ENCODE measurements at places on chromosomes 1 and 21.

DNA sequence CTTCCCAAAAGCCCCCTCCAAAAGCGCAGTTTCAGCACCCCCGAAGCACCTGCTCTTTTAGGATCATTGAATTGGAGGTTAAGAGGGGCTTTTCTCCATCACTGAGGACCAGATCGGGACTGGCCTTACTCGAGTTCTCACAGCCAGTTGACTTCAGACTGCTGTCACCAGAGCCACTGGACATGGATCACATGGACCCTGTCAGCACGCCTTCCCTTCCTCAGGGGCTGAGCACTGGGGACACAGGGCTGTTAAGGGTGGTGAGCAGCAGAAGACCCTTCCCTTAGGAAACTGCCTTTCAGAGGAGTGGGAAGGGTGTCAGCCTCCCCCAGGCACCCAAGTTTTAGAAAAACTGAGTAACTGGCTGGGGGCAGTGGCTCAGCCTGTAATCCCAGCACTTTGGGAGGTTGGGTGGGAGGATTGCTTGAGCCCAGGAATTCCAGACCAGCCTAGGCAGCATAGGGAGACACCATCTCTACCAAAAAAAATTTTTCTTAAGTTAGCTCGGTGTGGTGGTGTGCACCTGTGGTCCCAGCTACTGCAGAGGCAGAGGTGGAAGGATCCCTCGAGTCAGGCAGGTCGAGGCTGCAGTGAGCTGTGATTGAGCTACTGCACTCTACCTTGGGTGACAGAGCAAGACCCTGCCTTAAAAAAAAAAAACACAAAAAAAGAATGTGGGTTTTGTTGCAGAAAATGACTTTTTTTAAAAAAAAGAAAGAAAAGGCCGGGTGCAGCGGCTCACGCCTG lies 584 bp upstream of the FGR start:
- no peak for DNase-seq

DNA sequence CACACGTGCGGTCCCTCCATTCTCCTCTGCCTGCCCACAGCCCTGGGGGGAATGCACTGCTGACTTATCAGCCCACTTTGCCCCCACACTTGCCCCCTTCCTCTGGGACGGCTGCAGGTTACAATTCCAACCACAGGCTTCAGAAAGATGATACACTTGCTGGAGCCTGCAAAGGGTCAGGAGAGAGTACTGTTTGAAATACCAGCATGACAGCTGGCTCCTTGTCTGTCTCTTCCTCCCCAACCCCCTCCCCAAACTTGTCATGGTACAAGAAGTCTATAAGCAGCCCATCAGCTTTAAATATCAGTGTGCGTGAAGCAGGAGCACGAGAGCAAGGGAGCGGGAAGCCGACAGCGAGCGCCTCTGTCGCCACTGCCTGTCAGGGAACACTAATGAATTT lies 62.4 kb downstream of the ERI3 start:
- DNase-seq = no peak

- no peak for DNase-seq
Observed at GRCh38 chr1:41341365-41341683, 19.9 kb upstream of the FOXO6 start.

GRCh38 chr1:195766709-195767108 lies 841.5 kb downstream of the KCNT2 start:
- no peak for DNase-seq

GRCh38 chr1:178241837-178242236 lies 147.9 kb downstream of the RASAL2 start:
- no peak for DNase-seq

DNA sequence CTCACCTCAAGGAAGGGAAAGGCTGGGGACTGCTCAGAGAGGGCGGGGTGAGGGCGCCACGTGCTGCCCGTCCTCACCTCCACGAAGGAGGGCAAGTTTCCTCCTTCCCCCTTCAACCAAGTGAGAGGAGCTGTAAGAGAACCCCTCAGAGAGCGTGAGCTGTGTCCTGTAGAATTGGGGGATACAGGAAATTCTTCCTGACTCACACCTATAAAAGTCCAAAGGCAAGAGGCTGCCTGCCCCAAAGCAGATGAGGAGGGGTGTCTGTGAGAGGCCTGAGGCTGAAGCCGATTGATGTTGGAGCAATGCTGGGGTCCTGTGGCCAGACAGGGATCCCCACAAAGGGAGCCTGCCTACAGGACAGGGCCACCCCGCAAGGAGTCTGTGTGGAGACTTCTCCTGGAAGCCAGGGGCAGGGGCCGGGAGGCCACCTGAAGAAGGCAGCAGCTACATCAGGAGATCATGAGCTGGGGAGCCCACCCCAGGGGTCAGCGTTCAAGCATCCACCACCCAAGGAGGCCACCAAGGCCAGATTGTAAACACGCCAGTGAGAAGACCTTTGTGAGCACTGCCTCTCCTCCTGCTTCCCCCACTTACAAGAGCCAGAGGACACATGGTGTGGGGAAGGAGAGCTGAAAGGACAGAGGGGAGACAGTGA lies 27.7 kb downstream of the S100A6 start:
- no peak for DNase-seq
